ENCODE measurements at places on chromosomes 12 and 14. TPM values are rescaled to one million over a fixed set of nuclear protein-coding genes. Genes with fewer than 3 reads are reported as not detected.
A peak's percentile ranks its signal among the peaks of the same experiment; 100 is the strongest.

CCDC177 gene
- not detected for total RNA-seq

DNA sequence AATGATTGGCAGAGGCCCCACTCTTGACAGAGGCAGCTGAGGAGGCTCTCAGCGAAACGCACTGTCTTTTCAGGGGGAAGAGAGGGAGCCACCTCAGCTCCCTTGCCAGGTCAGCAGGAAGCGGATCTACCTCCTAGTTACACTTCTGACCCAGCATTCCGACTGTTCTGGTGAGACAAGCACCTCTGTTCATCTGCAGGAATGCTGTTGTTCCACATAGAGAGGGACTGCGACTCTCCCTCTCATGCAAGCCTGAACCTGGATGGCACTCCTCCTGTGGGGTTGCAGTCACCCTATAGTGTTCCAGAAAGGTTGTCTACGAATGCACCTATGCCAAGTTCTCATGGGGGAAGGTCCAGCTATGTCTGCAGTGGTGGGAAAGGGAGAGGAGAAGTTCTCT lies 37.1 kb upstream of the AEBP2 start:
- peak; percentile 15 for DNase-seq
- no peaks in the 10 kb centered on the region for H3K27me3 ChIP-seq
- H3K4me3 ChIP-seq, result peak overlapping the region; percentile 8

DNA sequence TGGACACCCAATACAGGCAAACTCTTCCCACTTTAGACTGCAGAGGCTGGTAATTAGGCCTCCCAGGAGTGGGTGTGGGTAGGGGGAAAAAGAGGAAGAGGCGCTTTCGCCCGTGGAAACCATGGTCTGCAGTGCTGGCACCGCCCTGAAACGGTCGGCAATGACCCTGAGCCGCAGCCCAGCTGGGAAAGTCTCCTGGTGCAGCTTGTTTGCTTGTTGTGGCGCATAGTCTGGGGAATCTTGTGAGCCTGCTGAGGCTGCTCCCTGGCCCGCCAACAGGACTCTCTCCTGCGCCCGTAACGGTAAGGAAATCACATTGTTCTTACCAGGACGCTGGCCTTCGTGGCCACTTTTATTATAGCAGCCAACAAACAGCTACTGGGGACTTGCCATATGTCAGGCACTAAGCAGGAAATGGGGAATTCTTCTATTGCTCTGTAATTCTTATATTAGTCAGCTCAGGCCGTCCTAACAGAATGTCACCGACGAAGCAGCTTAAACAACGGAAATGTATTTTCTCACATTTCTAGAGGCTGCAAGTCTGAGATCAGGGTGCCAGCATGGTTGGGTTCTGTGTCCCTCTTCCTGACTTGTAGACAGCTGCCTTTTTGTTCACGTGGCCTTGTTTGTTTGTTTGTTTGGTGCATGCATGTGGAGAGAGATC lies 52.5 kb upstream of the RIN3 start:
- H3K27me3 ChIP-seq, result peaks cover 50% of the 10 kb centered on the region
- H3K4me1 ChIP-seq, result 0 out of 2 replicates have a peak, but pooled peaks cover 5% of the 10 kb centered on the region
- no peak for DNase-seq
- no peak overlapping the region for H3K27ac ChIP-seq

DNA sequence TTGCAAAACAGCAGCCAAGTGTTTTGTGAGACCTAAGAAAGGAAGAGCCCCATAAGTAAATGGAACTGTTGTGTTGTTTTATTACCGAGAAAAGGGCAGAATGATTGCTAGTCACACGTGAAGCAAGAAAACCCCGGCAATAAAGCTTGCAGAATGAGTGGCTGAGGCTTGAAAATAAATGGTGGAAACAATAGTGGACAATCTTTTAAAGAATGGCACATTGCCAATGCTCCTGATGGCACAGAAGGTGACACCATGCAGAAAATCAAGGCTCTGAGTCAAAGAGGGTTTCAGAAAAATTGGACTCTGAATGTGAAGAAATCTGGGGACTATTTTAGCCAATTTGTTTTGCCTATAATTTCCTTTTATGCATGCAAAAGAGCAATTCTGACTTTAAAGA lies 4.0 kb upstream of the AQP2 start:
- H3K27me3 ChIP-seq, result peaks cover 7% of the 10 kb centered on the region
- no peaks in the 10 kb centered on the region for H3K36me3 ChIP-seq
- DNase-seq, result no peak
